Activated CD4-positive, alpha-beta T cell treated with anti-CD3 and anti-CD28 coated beads for 24 hours (primary cell): ENCODE measurements at places on chromosomes 11 and 22.

DNA sequence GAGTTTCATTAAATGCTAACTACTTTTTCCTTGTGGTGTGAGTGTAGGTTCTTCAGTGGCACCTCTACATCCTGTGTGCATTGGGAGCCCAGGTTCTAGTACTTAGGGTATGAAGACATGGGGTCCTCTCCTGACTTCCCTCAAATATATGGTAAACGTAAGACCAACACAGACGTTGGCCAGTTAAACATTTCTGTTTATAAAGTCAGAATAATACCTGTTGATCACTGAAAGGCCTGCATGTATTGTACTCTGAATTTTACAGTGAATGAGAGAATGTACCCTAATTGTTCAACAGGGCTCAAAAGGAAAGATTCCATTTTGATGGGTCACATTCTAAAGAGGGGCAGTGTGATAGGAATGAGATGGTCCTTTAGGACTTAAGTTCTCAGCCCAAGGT is 3.2 kb downstream of the RPL27A start:
- DNase-seq, result no peak

GRCh38 chr11:12160680-12161079 is 50.3 kb downstream of the MICAL2 start:
- no peak for DNase-seq

- DNase-seq, result no peak
These were observed 31.6 kb upstream of the CECR2 start for GRCh38 chr22:17337639-17338038.

DNA sequence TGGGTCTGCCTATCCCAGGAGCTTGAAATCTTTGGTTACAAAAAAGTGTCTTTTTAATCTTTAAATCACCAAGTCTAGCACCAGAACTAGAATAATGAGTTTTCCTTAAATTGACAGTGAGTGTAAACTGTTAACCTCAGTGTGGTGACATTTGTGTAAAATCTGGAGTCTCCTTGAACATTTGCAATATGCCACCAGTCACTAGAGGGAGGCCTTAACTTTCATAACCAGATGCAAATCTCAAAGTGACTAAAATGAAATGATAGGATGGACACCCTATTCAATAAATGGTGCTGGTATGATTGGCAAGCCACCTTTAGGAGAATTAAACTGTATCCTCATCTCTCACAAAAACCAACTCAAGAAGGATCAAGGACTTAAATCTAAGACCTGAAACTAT is 8.3 kb upstream of the SCGB1D2 start:
- DNase-seq, result no peak

GRCh38 chr22:38187413-38188212 is 6.0 kb upstream of the PLA2G6 start:
- no peak for DNase-seq
